ENCODE measurements at places on chromosomes 7 and 10.
A peak's percentile ranks its signal among the peaks of the same experiment; 100 is the strongest.

DNA sequence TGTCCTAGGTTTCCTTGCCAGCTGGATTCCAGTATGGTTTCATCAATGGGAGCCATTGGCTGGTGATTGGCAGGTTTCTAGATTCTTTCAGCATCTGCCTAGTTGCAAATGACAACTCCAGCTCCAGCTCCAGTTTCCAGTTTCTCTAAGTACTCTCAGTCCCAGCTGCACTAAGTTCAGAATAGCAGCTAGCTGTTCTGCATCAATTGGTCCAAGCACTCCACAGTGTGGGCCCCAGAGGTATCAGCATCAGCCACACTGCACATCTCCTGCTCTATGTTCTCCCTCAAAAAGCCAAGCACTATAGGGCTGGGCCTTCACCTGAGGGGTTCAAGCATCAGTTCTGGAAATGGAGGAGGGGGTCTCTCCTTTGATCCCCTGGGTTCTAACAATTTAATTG is 143.4 kb downstream of the VPS50 start:
- DNase-seq = no peak

GRCh38 chr7:4144811-4145510 is 537.1 kb upstream of the FOXK1 start:
- DNase-seq = no peak

DNA sequence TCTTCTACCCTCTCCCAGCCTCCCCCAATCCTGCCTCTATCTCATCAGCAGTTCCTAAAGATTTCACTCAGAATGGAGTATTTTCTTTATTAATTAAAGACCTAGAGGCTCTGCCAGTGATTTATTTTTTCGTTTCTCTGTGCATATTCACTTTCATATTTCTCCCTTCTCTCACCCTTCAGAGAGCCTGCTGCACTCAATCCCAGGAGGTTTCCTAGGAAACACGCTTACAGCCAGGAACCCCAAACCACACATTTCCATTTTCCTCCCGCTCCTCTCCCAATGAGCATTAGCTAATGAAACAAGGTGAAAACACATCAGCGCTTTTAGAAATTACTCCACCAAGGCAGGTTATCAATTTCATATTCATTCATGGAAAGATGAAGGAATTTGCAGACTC is 180.2 kb downstream of the FRMD4A start:
- DNase-seq = no peak

DNA sequence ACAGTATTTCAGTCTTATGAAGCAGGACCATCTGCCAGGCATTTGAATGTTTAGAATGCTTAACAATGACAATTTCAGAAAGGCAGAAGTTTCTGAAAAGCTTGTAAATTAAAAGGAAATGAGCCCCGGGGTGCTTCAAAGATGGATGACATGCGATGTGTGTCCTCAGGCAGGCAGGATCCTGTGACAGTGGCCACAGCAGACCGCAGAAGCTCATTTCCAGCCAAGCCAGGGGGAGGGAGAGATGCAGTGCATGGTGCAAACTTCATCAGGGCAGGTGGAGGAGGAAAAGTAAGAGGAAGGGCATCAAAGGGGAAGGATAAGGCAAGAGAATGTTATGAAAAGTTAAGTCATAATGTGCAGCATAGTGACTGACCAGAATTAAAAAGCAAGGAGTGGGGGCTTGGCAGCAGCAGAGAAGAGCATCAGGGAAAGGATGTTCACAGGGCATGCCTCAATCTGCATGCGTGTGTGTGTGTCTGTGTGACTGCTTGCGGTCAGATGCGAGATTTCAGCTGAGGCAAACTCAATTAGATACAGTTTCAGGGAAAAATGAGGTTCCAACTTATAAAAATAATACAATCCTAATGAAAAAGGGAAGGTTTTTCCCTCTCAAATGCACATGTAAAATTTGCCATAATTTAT is 173.7 kb downstream of the COBL start:
- no peak for DNase-seq

DNA sequence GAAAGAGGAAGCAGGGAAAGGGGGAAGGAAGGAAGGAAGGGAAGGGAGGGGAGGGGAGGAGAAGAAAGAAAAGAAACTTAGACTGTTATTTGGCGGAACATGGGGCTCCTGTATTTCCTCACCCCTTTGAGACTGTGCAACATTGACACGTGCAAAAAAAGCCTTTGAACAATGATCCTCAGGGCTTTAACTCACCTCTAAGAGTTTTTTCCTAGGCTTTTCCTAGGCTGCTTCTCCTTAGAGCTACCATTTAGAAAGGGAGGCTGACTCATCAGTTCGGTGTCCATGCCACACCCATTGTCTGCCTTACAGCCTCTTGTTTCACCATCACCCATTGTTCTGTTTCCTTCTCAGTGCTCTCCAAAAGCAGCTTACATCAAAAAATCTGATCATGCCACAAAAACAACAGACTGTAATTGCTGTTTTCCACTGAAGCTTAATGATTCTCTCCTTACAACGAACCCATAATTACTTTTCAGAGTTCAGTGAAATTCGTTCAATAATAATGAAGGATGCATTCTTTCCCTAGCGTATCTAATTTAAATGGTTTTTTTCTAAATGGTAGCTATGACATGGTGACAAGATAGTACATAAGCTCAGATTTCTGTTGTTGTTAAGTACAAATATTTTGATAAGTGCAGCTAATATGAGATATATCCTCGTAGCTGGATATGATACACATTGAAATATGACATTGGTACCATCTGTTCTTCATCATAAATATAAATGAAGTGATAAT is 90.8 kb downstream of the PRLHR start:
- DNase-seq = peak; percentile 32

DNA sequence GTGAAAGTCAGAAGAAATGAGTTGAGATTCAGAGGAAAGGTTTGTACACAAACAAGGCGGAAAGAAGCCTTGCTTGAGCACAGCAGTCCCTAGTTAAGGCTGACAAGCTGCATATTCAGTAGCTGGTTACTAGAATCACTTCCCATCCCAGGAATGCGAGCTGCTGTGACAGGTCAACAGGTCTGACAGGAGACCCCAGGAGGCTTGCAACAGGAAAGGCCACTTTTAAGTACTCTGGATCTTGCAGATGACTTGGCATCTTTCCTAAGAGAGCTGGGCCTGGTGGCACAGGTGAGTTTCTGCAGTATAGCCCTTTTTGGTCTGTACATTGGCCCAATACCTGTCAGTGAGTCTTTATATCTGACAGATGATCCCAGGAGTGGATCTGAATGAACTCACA is 35.7 kb upstream of the UNC5B start:
- no peak for DNase-seq

Data from AG08396 (cell line).